Activated naive CD8-positive, alpha-beta T cell treated with anti-CD3 and anti-CD28 coated beads, Interleukin-2, amount 50 U/mL, for 16 hours (primary cell): ENCODE measurements at places on chromosomes 7 and 10.

- no peak for DNase-seq
These were observed 51.9 kb downstream of the GNAT3 start for GRCh38 chr7:80459776-80460510.

DNA sequence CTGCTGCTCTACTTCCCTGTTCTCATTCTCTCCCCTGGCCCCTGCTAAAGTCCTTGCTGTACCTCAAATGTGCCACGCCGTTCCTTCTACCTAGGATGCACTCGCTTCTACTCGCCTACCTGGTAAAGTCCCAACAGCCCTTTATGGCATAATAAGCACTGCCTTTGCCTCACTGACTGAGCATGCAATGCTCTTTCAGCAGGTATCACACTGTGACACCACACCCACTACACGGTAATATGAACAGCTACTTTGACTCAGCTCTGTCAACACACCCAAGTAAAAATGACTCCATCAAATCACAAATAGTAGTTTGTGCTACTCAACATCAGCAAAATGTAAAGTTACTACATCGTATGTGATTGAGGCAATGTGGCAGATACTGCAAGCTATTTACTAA lies 37.6 kb downstream of the FAM204A start:
- no peak for DNase-seq

DNA sequence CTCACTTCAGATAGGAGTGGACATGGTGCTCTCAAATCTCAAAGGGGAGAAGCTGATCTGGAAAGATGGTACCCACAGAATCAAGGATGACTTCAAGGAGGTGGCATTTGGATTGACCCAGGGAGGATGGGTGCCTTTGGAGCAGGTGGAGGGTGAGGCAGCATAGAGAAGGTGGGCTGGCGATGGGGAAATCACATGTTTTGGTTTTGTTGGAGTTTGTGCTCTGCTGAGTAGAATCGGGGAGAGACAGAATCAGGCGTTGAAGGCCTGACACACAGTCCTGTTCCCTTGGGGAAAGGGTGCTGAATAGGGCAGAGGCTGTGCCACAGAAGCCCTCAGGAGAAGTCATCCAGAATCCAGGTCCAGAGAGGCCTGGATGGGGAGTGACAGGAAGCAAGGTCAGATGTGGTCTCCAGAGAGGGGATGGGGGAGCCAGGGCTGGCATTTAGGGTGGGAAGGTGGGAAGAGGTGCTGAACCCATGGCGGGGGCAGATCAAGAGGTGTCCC lies 291.1 kb downstream of the GLRX3 start:
- no peak for DNase-seq

DNA sequence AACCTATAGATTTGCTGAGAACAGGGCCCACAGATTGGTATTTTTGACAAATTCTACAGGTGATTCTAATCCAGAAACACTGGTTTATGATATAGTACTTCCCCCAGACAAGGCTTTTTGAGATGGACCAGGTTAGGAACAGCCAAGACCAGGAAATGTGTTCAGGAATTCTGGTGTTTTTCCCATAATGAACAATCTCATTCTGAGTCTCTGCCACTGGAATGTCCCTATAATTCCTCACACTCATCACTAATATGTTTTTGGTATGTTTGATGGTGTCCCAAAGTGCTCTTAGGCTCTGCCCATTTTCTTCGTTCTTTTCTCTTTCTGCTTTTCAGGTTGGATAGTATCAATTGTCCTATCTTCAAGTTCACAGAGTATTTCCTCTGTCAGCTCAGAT lies 107.2 kb upstream of the IGFBP3 start:
- no peak for DNase-seq

- no peak for DNase-seq
These were observed 135.1 kb downstream of the NPY start for GRCh38 chr7:24419077-24419476.

GRCh38 chr10:29634105-29634504 lies 666 bp downstream of the SVIL start:
- no peak for DNase-seq

DNA sequence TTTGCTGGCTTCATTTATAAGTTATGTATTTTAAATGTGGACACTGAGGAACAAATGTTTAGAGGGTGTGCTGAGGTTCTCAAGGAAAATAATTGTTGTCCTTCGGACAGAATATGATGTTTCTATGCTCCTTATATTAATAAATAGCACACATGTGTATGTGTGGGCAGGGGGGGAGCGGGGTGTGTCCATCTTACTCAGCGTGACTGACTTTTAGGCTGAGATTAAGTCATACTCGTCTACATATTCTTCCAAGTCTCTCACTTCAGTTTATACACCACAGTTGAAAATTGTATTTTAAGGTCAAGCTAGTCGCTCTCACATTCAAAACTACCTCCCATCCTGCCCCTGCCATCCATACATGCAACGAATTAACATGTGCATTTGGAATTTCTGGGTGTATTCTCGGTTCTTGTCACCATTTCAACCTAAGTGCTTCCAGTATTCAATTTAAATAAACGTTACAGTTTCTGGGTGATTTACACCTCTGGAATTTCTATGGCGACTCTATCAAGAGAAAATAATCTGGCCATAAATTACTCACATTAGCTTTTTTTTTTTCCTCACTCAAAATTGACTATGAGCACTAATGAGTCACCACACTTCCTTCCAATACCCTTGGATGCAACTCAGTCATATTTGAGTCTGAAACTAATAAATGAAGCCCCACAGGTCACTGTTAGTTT lies 3.3 kb downstream of the PCDH15 start:
- DNase-seq: no peak

- DNase-seq: no peak
These were observed 14.9 kb upstream of the DNTT start for GRCh38 chr10:96289218-96289910.

- DNase-seq: no peak
These were observed 39.5 kb downstream of the HABP2 start for GRCh38 chr10:113592380-113592779.

DNA sequence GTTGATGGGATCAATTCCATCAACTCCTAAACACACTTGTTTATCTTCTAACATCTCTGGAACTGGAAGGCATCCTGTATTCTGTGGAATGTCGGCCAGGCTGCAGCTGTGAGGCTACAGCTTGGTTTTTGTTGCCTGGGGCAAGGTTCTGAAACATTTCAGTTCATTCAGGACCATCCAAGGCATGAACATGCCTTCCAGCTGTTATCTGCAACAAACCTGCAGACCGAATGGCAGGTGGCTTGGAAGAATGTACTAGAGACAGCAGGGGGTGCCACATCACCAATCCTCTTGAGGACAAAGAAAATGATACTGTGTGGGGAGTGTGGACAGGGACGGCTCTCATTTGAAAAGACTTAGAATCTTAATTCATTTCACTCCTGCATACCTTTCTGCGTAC lies 12.4 kb downstream of the PAPOLB start:
- no peak for DNase-seq

GRCh38 chr7:101814991-101815825 lies 2.2 kb upstream of the CUX1 start:
- peak; percentile 35 for DNase-seq
